ENCODE measurements at places on chromosomes 6 and 20. TPM values are rescaled to one million over a fixed set of nuclear protein-coding genes. Genes with fewer than 3 reads are reported as not detected.

TRIM10 gene
- total RNA-seq, result not detected

HMGCLL1 gene
- 2.2 TPM for total RNA-seq

ULBP3 gene
- total RNA-seq, result 1.4 TPM

FHL5 gene
- total RNA-seq, result 6.8 TPM

CLIC5 gene
- 312 TPM for total RNA-seq

TEAD3 gene
- total RNA-seq, result 32.2 TPM

AVP gene
- total RNA-seq, result 0.84 TPM

EYA4 gene
- 19.5 TPM for total RNA-seq

DOK5 gene
- 3.0 TPM for total RNA-seq

IL17A gene
- not detected for total RNA-seq

GRCh38 chr6:121897337-121897760 lies 461.9 kb downstream of the GJA1 start:
- no peak for DNase-seq

DNA sequence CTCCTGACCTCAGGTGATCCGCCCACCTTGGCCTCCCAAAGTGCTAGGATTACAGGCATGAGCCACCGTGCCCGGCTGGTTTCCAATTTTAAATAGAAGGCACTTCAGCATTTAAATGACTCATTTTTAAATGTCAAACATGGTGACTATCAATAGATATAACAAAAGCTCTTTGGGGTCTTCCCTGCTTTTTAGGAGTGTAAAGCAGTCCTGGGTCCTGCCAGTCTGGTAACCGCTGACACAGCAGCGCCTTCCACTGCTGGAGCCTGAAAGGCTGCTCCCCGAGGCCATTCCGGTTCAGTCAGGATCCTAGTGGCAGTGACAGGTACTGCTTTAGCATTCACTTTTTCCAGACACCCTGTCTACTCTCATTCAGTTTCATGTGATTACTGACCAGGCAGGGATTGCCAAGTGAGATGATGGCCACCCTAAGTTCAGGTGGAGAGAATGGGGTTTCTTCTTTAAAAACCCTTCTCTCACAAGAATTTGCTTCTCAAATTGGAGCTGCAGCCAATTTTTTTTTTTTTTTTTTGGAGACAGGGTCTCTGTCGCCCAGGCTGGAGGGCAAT lies 5.1 kb downstream of the DIDO1 start:
- DNase-seq, result no peak

- no peak for DNase-seq
Observed at GRCh38 chr6:158680481-158680880, 30.6 kb downstream of the SYTL3 start.

GRCh38 chr6:29227235-29227634 lies 56.5 kb downstream of the OR2J2 start:
- no peak for DNase-seq

DNA sequence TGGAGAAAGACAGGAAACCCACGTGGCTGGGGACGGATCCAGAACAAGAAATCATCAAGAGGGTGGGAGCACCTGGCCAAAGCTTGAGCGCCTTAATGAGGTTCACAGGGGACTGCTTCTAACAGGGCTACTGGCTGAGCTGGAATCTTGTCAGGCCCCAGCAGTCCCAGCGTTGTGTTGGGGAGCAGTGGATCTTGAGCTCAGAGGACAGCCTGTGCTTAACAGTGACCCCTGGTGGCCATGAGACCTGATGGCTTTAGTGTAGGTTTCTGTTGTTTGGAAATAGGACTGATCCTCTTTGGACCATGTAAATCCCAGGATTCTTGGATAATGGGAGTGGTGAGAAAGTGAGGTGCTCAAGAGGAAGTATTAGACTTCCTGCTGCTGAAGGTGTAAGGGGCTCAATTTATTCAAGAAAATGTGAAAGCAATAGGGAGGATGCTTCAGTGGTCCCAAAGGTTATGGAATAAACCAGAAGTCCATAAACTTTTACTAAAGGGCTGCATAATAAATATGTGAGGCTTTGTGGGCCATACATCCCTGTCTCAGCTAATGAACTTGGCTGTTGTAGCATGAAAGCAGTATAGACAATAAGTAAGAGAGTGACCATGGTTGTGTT lies 216.2 kb downstream of the NFATC2 start:
- no peak for DNase-seq

DNA sequence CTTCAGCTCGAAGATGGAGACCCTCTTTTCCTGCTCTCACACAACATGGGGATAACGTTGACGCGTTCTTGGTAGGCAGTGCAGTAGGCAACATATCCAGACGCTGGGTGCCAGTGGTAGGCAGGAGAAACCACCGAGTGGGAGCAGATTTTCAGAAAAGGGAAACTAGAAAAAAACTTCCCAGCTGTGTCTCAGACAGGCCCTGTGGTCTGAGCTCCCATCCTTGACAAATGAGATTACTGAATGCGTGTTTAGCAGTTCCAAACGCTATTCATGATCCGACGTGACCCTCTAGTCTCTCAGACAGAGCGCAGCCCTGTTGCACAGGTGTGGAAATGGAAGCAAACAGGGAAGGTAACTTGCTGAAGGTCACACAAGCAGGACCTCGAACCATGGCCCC lies 83.9 kb upstream of the DUSP22 start:
- no peak for DNase-seq

- DNase-seq, result no peak
Observed at GRCh38 chr6:167973148-167973885, 24.2 kb upstream of the KIF25 start.

DNA sequence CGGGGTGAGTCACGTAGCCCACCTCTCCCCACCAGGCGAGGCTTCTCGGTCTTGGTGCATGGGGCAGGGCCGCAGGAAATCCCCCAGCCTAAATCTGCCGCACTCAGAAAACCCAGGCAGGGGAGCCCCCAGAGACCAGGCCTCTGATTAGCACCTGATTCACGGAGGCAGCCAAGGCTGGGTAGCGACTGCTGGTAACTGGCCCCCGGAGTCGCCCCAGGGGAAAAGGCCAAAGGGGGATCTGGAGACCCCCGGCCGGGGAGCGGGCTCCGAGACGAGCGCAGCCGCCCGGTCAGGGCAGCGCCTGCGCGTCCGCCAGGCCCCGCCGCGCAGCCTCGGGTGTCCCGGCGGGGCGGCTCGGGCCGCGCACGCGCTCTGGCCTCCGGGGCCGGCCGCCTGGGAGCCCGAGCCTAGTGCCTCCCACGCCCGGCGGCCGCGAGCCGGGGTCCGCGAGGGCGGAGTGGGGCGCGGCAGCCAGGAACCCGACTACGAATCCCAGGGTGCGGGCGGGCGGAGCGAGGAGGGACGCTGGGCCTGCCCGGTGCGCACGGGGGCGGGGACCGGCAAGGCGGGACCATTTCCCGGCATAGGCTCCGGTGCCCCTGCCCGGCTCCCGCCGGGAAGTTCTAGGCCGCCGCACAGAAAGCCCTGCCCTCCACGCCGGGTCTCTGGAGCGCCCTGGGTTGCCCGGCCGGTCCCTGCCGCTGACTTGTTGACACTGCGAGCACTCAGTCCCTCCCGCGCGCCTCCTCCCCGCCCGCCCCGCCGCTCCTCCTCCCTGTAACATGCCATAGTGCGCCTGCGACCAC lies at the start of gene DUSP22:
TSS of gene DUSP22 (plus strand) at position 791 of the 809 bp plus-strand sequence. CDS start 53 bp downstream, outside the sequence.
- peak; percentile 95 for DNase-seq

- DNase-seq, result no peak
Observed at GRCh38 chr6:81608776-81609175, 143.7 kb downstream of the TENT5A start.

- no peak for DNase-seq
Observed at GRCh38 chr20:1494436-1494835, 3.2 kb upstream of the SIRPB2 start.

GRCh38 chr6:43627008-43627825 lies 1.8 kb downstream of the GTPBP2 start:
- peak; percentile 84 for DNase-seq

DNA sequence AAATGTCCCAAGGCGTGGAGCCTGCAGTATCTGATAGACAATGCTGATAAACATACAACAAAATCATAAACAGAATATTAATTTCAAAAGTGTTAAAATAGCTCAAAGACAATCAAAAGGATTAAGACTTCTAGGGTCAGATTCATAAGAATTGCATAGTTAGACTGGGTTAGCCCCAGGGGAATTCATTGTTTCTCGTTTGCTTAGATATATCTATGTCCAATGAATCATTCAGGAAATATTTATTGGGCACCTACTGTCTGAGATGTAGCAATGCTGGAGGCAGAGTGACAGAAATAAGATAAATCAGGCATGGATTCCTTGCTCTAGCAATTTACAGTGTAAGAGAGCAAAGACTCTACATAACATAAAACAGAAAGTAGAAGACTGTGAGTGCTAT lies 124.4 kb upstream of the PRL start:
- DNase-seq, result no peak

- DNase-seq, result no peak
Observed at GRCh38 chr6:497258-497657, 105.7 kb downstream of the IRF4 start.

DNA sequence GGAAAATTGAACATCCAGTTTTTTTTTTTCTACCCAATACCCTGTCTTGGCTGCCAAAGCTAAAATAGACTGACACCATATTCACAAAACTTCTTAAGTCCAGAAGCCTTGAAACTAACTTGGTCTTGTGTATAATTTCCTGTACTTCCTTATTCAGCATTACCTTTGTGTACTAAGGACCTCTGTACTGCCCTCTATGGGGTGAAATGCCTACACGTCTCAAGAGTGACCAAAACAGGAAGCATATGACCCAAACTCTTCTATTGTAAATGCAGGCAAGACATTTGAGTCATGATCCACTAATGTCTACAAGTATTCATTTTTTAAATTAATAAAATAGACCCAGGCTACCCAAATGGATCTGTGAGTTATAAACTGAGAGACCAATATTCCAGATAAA lies 50.4 kb downstream of the HMGCLL1 start:
- DNase-seq, result no peak

DNA sequence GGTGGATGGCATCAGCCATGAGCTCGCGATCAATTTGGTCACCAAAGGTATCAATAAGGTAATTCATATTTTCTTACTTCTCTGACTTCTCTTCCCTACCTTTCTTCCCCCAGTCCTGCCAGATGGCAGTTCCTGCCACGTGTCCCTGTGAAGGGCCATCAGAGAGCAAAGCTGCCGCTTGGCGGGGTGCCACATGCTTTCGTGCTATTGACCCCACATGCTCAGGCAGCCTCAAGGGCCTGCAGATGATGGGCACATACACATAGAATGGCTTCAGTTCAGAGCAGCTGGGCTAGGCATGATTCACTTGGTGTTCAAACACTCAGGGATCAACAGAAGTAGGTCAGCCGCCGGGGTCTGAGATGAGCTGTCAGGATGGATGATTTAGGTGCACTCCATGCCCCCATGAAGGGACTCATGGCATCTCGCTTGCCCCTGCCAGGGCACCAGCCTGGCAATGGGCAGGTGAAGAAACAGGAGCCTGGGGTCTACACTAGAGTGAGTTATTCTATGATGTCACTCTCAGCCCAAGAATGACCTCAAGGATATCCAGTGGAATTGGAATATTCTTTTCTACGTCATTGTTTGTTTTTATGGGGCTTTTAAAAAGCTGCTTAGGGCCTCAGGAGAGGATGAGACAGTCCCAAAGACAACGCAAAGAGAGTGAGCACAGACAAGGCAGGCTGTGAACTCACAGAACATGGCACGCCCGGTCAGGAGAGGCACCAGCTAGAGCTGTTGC lies 25.5 kb downstream of the BANF2 start:
- DNase-seq, result no peak

- no peak for DNase-seq
Observed at GRCh38 chr6:54188846-54189245, 77.6 kb downstream of the MLIP start.

DNA sequence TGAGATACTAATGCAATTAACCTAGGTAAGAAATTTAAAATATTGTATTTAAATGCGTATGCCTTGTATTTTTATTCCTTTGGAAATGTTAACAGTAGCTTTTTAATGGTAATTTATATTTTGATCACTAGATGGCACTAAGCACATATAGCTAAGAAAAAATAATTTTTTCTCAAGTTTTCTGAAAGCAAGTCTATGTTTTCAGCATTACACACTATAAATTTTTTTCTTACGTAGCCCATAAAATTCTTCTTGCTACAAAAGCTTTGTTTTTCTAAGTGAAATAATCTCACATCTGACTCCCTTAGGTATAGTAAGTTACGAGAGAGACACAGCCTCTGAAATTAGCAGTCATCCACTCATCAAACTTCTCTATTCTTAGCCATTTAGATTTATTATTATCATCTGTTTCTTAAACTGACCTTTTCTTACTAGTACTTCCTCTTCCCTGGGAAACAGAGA lies 35.7 kb downstream of the TSPYL4 start:
- DNase-seq, result no peak
